Iris pigment epithelial cell (primary cell): ENCODE measurements at places on chromosomes 3 and 15.
A peak's percentile ranks its signal among the peaks of the same experiment; 100 is the strongest.

GRCh38 chr3:159147813-159148212, 346.0 kb downstream of the MFSD1 start:
- DNase-seq = no peak

- no peak for DNase-seq
Measured at GRCh38 chr15:75697523-75697922, 15.1 kb downstream of the CSPG4 start.

GRCh38 chr3:99534951-99535704, 103.3 kb upstream of the COL8A1 start:
- DNase-seq = peak; percentile 95

GRCh38 chr3:161316006-161316689, 55.2 kb downstream of the SPTSSB start:
- DNase-seq = peak; percentile 36

- DNase-seq = no peak
Measured at GRCh38 chr15:61725251-61725650, 335.0 kb downstream of the VPS13C start.

DNA sequence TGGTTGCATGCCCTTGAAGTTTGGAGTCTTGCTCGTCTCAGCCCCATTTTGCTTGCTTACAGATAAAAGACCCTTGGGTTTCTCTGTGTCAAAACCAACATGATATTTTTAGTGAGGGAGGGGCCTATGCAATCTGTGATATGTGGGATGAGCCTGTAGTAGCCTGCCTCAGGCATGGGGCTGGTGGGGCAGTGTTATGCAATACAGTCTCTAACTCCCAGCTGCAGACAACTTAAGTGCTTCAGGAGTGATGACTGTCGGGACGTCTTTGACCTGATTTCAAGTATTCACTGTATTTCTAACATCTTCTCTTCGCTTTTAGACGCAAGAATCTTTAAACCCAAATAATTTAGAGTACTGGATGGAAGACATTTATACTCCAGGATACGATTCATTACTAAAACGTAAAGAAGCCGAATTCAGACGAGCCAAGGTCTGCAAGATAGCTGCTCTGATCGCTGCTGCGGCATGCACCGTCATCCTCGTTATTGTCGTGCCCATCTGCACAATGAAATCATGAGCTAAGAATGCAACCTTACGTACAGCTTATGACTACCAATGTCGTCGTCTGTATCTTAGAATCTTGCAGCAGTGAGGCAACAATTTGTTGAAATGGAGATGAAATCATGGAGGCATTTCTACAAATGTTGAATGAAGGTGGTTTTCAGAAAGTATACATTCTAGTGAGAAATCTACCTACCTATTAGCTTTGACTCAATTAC, 35.9 kb downstream of the MINAR1 start:
- DNase-seq = no peak

- DNase-seq = no peak
Measured at GRCh38 chr15:39392469-39393047, 188.3 kb upstream of the THBS1 start.
